ENCODE measurements at places on chromosomes 3 and 15.

DNA sequence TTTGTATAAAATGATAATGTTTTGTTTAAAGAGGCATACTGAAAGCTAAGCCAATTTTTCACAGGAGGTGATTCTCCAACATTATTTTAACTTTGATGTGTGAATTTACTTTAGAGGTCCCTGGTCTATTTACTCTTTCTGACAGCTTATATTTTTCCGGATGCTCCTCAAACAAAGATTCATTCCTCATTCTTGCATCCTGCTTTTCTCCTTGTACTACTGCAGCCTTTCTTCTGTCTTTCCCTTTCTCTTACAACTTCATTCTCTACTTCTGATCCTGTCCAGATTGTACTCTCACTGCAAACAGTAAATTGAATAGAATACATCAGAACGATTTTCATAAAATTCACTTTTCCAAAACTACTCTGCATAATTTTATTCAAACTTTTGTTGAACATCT is 5.1 kb downstream of the NPTN start:
- DNase-seq = no peak

GRCh38 chr3:65448120-65448519 is 590.6 kb downstream of the MAGI1 start:
- no peak for DNase-seq

DNA sequence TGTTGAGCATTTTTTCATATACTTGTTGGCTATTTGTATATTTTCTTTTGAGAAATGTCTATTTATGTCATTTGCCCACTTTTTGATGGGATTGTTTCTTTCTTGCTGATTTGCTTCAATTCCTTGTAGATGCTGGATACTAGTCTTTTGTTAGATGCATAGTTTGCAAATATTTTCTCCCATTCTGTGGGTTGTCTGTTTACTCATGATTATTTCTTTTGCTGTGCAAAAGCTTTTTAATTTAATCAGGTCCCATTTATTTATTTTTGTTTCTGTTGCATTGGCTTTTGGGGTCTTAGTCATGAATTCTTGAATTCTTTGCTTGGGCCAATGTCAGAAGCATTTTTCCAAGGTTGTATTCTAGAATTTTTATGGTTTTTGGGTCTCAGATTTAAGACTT is 251.7 kb downstream of the WNT5A start:
- no peak for DNase-seq

- no peak for DNase-seq
These were observed 137.7 kb downstream of the NUP210 start for GRCh38 chr3:13282358-13282985.

DNA sequence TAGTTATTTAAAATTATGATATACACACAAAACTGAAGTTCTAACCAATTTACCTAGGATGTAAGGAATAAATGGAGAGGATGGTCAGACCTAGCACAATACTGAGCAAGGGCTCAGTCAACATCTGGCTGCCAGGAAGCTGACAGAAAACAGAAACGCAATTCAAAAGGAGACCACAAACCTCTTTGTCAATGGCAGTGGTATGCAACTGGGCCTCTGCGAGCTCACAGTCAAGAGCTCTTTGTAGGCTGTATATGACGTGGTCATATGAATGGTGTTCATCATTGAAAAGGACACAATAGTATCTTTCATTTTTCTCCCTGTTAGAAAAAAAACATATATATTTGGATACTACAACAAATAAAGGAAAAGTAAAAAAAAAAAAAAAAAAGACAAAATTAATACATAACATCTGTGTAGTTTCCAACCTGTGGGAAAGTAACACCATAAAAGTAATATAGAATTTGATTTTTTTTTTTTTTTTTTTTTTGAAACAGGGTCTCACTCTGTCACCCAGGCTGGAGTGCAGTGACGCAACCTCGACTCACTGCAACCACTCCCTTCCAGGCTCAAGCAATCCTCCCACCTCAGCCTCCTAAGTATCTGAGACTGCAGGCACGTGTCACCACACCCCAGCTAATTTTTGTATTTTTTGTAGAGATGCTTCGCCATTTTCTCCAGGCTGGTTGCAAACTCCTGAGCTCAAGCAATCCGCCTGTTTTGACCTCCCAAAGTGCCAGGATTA is 37.9 kb downstream of the UBR1 start:
- no peak for DNase-seq

DNA sequence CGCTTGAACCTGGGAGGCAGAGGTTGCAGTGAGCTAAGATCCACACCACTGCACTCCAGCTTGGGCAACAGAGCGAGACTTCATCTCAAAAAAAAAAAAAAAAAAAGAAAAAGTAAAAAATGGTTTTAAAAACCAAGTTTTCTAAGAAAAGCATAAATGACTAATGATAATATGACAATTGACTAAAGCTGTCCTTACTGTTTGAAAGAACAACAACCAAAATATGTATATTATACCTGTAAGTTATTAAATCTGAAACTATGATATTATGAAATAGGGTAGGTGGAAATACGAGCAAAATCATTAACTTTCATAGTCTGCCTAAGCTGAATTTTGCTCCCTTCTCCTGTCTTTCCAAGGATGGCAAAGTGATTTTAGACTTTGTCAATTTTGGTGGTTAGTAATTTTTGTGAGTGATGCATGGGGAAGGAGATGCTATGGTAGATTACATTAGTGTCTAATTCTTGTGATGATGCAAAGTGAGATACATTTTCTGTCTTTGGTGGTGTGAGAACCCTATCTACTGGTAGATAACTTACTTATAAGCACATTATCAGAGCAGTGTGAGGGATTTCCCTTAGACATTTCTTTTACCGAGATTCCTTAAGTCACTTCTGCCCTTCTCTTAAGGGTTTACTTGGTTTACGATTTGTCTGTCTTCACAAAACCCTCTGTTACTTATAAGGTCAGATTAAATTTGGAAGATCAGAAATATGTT is 10.6 kb upstream of the CHD2 start:
- no peak for DNase-seq

- DNase-seq = no peak
These were observed 25.1 kb downstream of the ADCY5 start for GRCh38 chr3:123423806-123424205.

GRCh38 chr3:45608885-45609284 is 14.3 kb downstream of the LIMD1 start:
- DNase-seq = no peak

GRCh38 chr3:57281715-57282114 is 10.8 kb downstream of the ASB14 start:
- DNase-seq = no peak

GRCh38 chr3:10867384-10867783 is 51.4 kb downstream of the SLC6A11 start:
- DNase-seq = no peak

GRCh38 chr3:133443649-133444422 is 44.0 kb downstream of the BFSP2 start:
- DNase-seq = no peak

- DNase-seq = no peak
These were observed 12.1 kb downstream of the SEC22C start for GRCh38 chr3:42569593-42570142.

GRCh38 chr3:94967196-94967595 is 904.3 kb downstream of the NSUN3 start:
- DNase-seq = no peak

DNA sequence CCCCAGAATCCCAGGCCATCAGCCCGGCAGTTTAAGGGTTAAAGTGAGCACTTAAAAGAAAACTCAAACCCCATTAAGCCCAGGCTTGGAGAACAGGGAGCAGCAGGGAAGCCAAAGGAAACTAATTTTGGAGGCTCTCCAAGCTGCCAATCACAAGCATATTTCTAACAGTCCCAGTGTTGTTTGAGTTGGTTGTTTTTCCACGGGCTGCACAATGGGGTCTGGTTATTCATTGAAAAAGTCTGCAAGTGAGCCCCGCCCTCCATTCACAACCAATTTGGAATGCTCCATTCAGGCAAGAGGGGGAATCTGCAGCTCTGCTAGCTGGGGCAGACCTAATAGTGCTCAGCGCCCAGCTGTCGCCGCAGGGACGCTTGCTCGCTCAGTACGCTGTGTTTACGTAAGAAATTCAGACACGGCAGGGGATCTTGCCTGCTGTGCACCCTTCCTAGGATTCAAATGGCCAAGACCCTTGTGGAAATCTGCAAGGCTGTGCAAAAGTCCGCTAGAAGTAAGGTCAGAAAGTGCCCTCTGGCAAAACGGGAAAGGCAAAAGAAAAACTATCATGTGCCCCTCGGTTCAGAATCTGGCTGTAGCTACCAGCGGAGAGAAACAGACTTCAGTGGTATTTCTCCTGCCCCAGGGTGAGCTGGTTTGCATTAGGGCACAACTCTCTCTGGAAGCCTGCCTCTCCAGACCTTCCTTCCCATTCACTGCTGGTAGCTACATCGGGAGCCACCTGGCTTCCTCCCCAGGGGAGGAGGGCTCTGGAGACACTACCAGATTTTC is 11.0 kb downstream of the ETV5 start:
- peak; percentile 97 for DNase-seq

DNA sequence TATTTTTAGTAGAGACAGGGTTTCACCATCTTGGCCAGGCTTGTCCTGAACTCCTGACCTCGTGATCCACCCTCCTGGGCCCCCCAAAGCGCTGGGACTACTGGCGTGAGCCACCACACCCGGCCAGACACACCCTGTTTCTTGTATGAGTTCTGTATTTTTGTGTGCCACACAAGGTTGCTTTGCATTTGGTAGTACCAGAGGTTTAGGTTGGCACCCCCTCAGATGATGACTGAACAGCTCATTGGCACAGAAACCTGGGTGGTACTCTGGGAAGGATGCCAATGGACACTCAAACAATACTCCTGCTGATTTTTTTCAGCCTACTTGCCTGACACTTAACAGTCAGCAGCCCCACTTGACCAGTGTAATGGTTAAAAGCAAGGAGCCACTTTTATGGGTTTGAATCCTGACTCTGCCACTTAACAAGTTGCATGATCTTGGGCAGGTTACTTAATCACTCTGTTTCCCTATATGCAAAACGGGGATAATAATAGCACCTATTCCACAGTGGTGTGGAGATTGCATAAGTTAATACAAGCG is 39.2 kb upstream of the BCL2A1 start:
- DNase-seq = no peak

DNA sequence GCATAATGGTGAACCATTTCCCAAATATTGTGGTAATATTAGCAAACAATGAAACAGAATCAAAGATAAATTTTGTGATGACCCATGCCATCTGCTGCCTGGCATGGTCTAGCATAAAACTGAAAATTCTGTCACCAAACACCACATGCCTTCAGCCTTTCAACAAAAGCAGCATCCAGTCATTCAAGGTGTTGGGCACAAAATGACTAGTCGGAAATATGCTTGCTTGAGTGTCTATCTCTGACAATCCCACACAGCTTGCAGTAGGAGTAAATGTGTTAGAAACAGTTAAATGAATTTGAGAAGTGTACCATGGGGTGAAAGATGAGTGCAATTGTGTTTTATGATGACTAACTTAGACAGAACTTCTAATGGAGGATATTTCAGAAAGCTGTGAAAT is 61.7 kb upstream of the CDIN1 start:
- DNase-seq = no peak

GRCh38 chr15:57675481-57676181 is 30.9 kb upstream of the POLR2M start:
- no peak for DNase-seq

- DNase-seq = no peak
These were observed 49.0 kb upstream of the CACNA2D3 start for GRCh38 chr3:54073386-54073785.

DNA sequence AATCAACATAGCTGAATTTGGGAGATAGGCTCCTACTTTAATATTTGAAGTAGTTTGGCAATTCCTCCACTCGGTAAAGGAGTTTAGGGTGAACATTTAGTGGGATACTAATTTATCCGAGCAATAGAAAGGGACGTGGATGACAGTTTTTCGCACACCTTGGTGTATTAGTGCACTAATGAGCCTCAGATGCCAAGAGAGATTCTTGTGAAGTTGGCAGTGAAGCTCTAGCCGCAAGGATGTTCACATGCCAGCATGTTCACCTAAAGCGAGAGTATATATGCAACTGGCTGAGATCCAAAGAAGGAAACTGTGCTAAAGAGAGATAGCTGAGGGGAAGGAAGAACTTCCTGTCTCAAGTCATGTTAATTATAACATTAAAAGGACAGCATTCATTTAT is 58.5 kb downstream of the TGFBR2 start:
- no peak for DNase-seq

GRCh38 chr3:48240000-48240963 is 622 bp upstream of the ZNF589 start:
- DNase-seq = no peak

DNA sequence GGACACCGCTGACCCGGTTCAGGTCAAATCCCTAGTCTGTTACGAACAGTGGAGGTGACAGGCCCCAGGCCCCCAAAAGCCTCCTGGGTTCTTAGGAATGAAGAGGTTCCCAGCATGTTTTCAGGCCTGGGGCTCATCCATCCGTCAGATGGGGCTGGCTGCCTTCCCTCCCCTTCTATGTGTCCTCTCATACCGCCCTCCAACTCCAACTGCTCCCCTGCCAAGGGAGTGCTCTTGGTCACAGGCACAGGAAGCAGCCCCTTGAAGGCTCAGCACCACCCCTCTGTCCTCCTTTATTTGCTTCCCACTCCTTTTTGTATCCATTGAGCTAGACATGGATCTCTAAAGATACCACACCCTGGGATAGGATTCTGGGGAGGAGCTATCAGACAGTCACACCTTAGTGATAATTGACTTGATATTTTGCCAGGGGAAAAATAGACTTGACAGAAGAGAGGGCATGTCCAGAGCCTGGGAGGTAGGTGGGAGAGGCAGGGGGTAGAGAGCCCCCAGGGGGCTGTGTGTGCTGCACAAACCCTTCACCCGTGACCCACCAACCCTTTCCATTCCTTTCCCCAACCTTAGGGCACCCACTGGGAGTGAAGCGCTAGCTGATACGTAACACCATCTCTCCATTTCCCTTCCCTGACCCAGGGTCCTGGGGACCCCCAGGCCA is 10.7 kb upstream of the CSPG4 start:
- no peak for DNase-seq

GRCh38 chr3:171996178-171996817 is 43.1 kb upstream of the FNDC3B start:
- no peak for DNase-seq

DNA sequence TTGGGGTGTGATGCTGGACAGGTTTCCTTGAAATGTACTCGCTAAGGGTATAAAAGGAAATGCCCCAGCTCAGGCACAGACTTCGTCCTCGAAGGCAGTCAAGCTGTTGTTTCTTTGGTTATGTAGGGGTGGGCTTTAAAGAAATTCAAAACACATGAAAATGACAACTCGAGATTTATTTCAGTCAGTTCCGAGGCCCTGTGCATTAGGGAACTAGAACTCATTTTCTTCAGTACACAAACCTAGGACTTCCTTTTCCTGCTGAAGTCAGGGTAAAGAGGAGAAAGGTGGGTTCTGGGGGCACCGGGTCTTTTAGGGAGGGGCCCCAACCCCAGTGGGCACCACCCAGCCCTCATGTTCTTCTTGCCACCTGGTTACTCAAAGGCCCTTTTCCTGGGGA is 7.7 kb downstream of the CCR9 start:
- DNase-seq = no peak

DNA sequence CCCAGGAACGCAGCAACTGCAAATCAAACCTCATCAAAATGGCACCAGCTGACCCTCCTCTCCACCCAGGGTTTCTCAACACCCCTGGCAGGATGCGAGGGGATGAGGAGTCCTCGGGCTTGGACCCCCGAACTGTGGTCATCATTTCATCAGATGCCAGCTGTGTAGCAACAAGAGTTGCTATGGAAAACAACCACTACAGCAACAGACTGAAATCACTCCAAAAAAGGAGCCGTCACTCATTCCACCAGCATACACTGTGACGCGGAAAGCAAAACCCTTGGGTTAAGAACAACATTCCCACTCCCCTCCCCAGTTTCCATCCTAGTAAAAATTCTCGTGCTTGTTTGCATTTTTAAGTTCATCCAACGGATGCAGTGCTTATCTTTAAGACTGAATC is 40.1 kb downstream of the VGLL4 start:
- DNase-seq = no peak

- no peak for DNase-seq
These were observed 74.7 kb upstream of the ROBO2 start for GRCh38 chr3:76965122-76965725.

Data from NCI-H1417 treated with DMSO at 0.1 percent for 48 hours (cell line).